AG08395 (cell line): ENCODE measurements at places on chromosomes 3 and 15.

- DNase-seq = no peak
Measured at GRCh38 chr3:46672349-46672695, 21.2 kb downstream of the ALS2CL start.

GRCh38 chr3:177333533-177334520 lies 136.5 kb upstream of the TBL1XR1 start:
- DNase-seq = no peak

DNA sequence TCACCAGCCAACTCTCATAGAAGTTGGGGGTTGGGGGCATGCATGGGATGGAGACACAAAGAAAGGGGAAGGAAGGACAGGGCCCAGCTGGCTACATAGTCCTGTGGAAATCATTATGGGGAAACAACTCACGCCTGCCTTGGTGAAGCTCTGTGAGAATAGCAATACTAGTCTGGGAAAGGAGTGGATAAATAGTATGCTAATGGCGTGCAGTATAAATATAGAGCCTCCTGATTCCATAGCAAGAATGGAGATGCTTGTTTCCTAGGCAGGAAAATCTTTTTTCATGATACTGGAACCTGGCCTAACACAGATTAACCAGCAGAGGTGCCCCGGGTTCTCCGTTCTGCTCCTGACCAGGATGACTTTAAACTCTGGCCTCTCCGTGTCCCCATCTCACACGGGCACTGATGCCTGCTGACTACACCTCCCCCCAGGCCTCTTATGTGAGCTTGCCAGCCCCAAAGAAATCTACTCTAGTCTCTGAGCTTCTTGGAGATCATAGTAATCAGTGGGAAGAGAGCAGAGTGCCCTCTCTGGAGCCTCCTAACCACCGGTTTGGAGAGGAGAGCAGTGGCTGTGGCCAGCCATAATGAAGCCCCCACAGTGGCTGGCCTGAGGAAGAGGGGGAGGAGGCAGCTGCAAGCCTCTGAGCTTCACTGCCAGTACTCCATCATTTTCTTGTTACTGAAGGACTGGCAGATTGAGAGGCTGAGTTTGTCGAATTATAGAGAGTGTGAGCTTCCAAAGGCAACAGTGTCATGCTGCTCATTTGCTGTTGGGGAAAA lies 355.0 kb upstream of the SEMA6D start:
- DNase-seq = no peak

GRCh38 chr3:116306720-116307119 lies 138.6 kb downstream of the LSAMP start:
- no peak for DNase-seq

GRCh38 chr3:27714146-27714526 lies 8.0 kb downstream of the EOMES start:
- no peak for DNase-seq

- peak; percentile 82 for DNase-seq
Measured at GRCh38 chr3:13513051-13513912, 33.2 kb downstream of the HDAC11 start.

GRCh38 chr3:29185706-29186105 lies 95.2 kb upstream of the RBMS3 start:
- no peak for DNase-seq

DNA sequence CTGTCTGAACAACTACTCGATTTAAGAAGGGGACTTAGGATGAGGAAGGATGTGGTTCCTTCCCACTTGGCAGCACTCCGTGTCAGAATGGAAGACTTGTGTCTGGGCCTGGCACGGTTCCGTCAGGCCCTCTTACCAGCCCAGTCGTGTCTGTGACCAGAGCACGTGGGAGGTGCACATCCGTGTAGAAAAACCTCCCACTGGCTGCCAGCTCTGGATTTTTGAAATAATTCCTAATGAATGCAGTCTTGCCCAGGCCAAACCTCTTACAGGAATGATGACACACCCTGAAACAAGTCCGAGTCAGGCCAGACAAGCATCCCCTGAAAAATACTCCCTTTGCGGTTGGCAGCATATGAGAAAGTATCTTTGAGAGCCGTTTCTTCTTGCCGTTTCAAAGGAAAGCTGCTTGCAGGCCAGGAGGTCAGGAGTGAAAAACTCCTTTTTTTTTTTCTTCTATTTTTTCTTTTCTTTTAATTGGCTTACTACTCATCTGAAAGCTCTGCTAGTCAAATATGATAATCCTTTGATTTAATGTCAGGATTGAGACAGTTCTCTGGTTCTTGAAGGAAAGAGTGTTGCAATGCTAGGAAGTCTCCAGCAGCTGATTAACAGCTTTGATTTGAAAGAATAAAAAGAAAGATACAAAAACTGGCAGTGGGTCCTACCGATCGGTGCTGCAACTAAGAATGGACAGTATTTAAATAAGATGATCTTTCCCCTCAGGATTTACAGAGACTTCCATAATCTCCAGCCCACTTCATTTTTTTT lies 19.8 kb downstream of the IL1RAP start:
- peak; percentile 97 for DNase-seq

DNA sequence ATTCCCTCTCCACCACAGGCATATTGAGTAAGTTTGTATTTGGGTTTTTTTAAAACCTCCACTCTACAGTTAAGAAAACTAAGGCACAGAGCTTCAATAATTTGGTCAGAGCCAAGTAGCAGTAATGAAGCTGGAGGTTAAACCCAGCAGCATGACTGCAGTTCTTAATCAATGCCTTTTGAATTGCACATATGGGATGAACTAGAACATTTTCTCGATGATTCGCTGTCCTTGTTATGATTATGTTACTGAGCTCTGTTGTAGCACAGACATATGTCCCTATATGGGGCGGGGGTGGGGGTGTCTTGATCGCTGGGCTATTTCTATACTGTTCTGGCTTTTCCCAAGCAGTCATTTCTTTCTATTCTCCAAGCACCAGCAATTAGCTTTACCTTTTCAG lies 1.6 kb upstream of the CCR5 start:
- no peak for DNase-seq

GRCh38 chr3:11464356-11464755 lies 179.4 kb downstream of the VGLL4 start:
- no peak for DNase-seq

DNA sequence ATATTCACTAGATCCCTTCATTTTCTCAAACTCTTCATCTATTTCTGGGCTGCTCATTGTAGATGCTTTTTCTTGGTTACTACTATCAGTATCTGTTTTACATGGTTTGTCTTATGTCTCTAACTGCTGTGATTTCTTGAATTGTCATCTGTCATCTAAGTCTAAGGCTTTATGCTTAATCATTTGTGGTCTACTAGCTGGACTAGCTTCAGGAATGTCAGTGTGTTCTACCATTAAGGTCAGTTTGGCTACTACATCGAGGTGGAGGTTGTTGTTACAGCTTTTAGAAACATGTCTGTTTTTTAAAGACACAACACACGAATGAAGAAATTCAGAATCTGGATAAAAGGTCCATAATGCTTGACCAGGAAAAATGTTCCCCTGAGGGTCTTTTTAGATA lies 82.2 kb downstream of the ABI3BP start:
- no peak for DNase-seq

DNA sequence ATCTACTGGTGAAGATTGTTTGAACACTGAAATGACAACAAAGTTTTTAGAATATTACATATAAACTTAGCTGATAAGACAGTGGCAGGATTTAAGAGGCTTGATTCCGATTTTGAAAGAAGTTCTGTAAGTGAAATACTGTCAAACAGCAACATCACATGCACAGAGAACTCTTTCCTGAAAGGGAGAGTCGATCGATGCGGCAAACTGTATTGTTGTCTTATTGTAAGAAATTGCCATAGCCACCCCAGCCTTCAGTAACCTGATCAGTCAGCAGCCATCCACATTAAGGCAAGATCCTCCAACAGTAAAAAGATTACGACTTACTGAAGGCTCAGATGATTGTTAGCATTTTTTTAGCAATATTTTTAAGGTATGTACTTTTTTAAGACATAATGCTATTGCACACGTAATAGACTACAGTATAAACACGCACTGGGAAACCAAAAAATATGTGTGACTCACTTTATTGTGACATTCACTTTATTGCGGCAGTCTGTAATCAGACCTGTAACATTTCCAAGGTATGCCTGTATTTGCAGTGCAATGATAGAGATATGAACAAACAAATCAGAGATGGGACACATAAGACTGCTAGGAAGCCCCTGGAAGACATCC lies 225.6 kb upstream of the UBE2E1 start:
- no peak for DNase-seq

DNA sequence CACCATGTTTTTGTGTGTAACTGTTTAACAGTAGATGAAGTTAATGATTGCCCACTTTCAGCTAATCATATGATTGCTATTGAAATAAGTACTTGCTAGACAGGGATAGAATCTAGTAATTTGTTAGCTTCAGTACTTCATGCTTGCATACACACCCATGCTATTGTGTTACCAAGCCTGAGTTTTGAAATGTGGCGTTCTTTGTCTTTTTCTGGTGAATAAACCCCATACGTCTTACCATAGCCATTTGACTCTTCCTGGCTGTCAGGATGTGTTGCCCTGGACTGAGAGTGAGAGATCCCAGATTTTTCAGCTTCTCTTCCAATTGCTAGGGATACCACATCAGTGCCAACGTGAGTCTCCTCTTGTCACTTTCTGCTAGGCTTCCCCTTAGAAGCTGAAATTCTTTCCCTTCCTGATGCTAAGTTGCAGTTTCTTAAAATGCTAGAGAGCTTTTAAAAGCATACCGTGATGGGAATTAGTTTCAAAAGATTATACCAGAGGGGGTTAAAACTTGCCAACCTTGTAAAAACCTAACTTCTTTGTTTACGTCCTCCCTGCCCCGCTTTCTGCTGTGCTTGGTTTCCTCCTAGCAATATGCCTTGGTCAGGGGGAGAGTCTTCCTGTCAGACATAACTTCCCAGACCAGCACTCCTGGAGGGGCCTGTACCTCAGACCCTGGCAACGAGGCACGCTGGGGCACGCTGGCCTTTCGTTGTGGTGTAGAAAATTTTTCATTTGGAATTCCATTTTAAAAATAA lies 62.9 kb upstream of the ULK4 start:
- DNase-seq = no peak

GRCh38 chr3:25597535-25598101 lies 67.1 kb downstream of the TOP2B start:
- DNase-seq = no peak

DNA sequence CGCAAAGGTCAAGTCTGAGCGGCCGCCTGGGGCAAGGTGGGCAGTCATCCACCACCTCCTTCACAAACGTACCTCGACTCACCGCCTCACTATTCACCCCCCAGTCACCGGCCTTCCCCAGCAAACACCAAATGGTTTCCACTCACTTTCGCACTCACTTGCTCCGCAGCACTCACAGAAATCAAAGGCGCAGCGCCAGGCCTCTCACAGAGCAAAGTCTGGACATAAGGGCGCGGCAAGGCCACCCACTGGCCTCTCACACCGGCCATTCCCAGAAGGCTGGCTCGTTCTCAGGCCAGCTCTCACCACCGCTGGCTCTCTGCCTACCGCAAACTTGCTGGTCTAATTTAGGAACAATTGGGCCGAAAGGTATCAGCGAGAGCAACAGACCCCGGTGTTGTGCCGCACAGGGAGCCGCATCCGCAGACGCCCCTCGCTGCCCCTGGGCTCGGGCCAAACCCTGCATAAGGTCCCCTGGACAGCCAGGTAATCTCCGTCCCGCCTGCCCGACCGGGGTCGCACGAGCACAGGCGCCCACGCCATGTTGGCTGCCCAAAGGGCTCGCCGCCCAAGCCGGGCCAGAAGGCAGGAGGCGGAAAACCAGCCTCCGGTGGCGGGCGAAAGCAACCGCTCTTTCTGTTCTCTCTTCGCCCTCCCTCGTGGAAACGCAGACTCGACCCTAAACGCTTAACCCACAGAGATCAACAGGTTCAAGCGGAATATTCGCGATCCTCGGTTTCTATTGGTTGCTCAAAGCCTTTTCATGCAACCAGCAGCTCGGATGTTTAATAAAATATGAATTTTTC lies 2.9 kb downstream of the SHOX2 start:
- DNase-seq = no peak

- DNase-seq = no peak
Measured at GRCh38 chr3:125960066-125960424, 8.9 kb upstream of the ROPN1B start.

DNA sequence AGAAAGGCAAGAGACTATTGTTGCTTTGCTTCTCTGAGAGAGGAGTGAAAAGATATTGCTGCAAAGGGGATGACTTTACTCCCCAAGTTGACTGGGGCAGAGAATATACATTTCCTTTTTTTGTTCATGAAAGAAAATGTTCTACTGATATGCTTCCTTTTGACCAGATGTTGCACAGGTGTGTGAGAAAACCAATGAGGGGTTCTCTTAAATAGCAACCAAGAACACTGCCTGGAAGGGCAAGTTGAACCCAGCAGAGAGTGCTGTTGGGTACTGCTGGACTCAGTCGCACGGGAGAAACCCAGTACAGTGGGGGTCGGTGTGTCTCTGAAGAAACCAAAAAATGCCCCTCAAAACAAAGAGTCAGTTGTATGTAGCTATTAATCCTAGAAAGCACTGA lies 101.2 kb downstream of the CHST2 start:
- DNase-seq = no peak

DNA sequence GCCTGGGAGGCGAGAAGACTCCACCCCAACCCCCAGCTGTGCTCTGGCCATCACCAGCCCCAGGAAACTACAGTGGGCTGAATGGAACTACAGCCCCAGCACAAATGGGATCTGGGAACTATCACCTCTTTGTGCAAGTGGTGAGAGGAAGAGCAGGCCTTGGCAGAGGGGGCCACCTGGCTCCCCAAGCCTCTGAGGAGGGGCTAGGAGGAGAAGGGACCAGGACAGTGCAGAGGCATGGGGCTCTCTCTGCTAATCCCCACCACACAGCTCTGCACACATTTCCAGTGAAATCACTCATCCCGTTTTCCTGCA lies 31.6 kb downstream of the KY start:
- DNase-seq = no peak

DNA sequence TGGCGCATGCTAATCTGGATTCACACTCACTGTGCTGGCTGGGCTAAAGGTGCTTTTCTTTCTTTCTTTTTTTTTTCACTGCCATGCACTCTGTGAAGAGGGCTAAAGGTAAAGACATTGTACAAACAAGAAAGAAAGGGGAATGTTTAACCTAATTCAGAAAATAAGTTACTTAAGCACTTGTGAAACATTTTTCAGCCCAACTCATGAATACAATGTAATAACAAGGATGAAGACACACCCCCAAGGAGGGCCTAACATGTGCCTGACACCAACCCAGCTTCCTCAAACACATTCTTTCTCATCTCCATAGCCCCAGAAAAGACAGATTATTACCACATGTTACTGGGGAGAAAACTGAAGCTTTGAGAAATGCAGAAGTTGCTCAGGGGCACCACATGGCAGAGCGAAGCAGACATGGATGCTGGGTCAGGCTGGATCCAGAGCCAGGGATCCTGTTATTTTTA lies 5.7 kb downstream of the STIMATE start:
- peak; percentile 80 for DNase-seq
